LoVo (cell line): ENCODE measurements at places on chromosomes 7 and 10.

- no peak for DNase-seq
Measured at GRCh38 chr7:158479664-158480025, 108.0 kb downstream of the PTPRN2 start.

- DNase-seq = no peak
Measured at GRCh38 chr7:92655346-92655884, 65.2 kb upstream of the FAM133B start.

GRCh38 chr7:131255242-131255641 lies 72.4 kb upstream of the MKLN1 start:
- no peak for DNase-seq

DNA sequence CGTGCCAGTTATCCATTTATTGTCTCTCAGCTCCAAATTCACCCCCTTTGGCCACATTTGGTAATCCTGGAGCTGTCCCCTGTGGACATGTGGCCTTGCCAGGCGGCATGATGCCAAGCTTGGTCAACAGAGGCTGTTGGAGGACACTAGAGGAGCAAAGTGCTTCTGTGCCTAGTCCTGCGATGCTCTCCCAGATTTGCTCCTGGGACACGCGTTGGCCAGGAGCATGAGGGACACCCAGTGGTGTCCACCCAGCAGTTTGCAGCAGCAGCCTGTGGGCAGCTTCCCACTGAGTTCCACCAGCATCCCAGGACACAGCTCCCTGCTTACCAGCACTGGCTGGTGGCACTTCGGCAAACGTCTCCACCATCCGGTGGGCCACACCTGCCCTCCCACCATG lies 55.5 kb upstream of the STEAP1B start:
- no peak for DNase-seq

- no peak for DNase-seq
Measured at GRCh38 chr7:130207033-130207432, 627 bp upstream of the SSMEM1 start.

DNA sequence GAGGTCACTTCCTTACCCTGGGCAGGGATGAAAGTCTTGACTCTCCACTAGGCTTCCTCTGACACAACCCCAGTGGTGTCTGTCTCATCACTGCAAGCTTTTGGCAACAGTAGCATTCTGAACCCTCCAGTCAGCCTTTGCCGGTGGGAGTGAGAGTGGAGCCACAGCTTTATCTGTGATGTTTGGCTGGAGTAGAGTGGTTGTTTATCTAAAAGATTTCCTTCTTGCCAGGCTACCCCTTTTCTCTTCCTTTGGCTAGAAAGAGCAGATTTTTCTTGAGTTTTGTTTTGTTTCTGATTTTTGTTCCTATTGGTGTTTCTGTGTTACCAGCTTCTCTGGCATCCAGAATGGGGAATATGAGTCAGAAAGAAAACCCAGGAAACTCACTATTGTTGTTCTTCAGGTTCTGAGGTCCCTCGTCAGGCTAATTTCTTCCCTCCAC lies 98.9 kb upstream of the KIF5B start:
- no peak for DNase-seq

- no peak for DNase-seq
Measured at GRCh38 chr10:11856678-11857077, 33.5 kb downstream of the PROSER2 start.

DNA sequence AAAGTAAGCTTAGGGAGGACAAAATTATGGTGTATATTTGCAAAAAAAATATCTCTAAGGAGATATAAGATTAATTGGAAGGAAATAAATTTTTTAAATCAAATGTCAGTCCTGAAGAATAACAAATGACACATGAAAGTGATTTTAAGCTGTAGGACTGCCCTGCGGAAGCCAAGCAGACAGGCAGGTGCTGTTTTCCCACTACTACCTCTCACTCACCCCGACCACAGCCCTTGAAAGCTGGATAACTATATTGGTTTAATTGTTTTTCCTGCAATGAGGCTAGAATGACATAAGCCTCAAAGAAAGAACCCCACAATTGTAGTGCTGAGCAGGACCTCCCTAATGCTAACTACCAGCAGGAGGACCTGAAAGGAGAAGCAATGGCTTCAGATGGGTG lies 68.6 kb upstream of the VIPR2 start:
- DNase-seq = no peak

- DNase-seq = no peak
Measured at GRCh38 chr7:25694699-25695098, 457.3 kb upstream of the NFE2L3 start.

DNA sequence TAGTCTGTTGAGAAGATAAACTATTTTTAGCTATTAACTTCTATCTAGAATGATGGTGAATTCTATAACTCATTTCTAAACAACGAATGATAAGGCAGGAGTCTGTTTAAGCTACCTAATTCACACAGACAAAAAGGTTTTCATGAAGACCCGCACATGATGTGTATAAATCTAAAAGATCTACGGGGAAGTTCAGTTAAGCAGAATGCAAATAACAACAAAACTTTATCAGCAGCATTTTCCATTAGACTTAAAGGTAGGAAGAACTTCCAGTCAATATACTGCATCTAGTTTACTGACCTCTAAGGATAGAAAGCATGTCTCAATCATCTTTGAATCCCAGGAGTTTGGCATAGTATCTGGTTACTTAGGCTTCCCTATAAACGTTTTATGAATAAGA lies 62.6 kb downstream of the CDK6 start:
- no peak for DNase-seq

DNA sequence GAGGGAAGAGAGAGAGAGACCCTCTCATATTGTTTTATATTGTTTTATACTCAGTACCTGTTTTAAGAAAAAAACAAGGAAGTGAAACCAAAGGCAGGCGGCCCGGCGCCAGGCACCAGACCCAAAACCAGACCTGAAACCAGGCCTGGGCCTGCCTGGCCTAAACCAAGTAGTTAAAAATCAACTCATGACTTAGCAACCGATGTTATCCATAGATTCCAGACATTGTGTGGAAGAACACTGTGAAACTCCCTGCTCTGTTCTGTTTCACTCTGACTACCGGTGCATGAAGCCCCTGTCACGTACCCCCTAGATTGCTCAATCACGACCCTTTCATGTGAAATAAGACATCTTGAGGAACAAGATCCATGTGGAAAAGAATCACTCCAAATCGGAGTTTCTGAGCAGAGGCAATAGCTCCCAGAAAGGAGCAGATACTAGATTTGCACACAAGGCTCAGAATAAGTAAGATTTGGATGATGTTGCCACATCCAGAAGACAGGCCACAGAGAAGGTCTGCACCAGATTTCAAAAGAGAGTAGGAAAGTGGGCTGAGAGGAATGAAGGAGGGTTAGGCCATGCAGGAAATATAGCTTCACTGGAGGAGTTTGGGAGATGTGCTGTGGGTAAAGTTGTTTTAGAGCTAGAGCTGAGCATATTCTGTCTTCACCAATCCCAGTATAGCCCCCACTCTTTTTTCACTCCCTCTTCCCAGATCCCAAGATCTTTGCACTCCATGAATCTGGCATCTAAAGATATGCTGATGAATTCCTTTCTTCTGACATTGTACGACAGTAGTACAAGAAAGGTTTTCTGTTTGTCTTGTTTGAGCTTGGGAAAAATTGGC lies 8.8 kb upstream of the ZNF248 start:
- DNase-seq = no peak

- peak; percentile 32 for DNase-seq
Measured at GRCh38 chr10:59362959-59363381, 621 bp upstream of the FAM13C start.

- no peak for DNase-seq
Measured at GRCh38 chr7:9958486-9958885, 1015.2 kb upstream of the PHF14 start.

- DNase-seq = no peak
Measured at GRCh38 chr7:1695800-1696454, 25.9 kb downstream of the ELFN1 start.

- DNase-seq = no peak
Measured at GRCh38 chr10:90741926-90742565, 115.8 kb downstream of the HTR7 start.

DNA sequence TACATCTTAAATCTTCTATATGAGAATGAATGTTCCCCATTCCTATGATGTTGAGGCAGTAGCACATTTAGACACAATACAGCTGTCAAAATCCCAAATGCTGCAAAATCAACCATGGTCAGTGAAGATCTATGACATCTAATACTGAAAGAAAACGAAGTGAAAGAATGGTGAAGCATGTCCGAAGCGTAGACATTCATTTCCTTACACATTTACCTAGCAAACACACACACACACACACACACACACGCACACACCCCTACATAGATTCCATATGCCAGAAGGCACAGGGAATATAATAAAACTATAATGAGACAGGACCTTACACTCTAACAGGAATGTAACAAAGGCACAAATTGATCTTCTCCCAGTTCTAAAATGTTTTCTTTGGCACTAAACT lies 32.5 kb downstream of the CCDC6 start:
- no peak for DNase-seq

GRCh38 chr10:86087716-86088115 lies 278.9 kb downstream of the GRID1 start:
- DNase-seq = no peak

DNA sequence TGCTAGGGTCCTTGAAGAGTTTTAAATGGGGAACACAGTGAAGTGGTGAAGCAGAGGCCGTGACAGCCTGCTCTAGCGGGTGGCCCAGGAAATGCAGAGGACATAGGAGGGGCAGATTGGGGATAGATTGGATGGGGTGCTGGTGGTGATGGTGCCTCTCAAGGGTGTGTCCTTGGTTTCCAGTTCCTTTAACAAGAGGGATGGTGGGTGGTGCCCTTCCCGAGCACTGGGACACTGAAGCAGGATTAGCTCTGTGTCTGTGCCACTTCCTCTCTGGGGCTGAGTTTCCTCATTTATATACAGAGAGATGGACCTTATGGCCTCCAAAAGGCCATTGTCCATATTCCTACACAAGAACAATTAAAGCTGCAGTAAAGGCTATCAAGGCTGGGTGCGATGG lies 285.5 kb downstream of the TCF7L2 start:
- no peak for DNase-seq

DNA sequence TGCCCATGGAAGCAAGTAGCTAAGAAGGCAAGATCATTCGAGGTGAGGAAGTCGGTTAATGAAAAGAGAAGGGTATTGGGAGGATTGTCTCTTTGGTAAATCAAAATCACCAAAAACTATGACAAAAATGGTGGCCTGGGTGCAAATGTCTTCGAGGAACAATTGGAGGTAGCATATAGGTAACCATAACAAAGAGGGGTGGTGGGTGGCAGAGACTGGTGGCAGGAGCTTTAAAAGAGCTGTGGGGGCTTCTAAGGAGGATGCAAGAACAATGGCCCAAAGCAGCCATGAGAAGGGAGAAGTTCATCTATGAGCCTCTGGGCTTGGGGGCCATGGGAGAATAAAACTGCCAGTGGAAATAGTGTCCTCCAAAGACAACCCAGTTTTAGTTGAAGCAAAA lies 172.2 kb upstream of the PDE1C start:
- no peak for DNase-seq

GRCh38 chr7:15669443-15670090 lies 16.9 kb downstream of the MEOX2 start:
- DNase-seq = no peak

GRCh38 chr10:62437696-62438095 lies 63.5 kb downstream of the ZNF365 start:
- DNase-seq = peak; percentile 60

GRCh38 chr10:69994262-69994661 lies 58.4 kb upstream of the MACROH2A2 start:
- DNase-seq = peak; percentile 23

- peak; percentile 41 for DNase-seq
Measured at GRCh38 chr10:70722820-70723424, 50.6 kb downstream of the ADAMTS14 start.

- DNase-seq = no peak
Measured at GRCh38 chr10:88027570-88027969, 164.1 kb downstream of the PTEN start.

DNA sequence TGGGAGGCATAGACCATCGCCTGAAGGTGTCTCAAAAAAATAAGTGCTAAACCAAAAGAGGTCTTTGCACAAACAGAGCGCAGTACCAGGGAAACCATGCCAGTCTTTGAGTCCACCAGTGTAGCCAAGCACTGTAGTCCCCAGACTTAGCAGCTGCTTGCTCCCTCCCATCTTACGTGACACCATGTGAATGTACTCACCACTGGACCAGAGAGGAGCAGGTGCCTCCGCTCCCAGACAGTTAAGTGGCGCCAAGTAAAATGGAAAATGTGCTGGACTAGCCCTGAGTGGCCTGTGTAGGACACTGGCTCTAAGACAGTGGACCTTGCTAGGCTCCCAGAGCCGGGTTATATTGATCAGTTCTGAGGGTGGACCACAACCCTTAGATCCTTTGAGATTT lies 47.7 kb upstream of the PLEKHA1 start:
- DNase-seq = no peak

GRCh38 chr7:13032084-13032483 lies 344.7 kb downstream of the ARL4A start:
- DNase-seq = no peak

DNA sequence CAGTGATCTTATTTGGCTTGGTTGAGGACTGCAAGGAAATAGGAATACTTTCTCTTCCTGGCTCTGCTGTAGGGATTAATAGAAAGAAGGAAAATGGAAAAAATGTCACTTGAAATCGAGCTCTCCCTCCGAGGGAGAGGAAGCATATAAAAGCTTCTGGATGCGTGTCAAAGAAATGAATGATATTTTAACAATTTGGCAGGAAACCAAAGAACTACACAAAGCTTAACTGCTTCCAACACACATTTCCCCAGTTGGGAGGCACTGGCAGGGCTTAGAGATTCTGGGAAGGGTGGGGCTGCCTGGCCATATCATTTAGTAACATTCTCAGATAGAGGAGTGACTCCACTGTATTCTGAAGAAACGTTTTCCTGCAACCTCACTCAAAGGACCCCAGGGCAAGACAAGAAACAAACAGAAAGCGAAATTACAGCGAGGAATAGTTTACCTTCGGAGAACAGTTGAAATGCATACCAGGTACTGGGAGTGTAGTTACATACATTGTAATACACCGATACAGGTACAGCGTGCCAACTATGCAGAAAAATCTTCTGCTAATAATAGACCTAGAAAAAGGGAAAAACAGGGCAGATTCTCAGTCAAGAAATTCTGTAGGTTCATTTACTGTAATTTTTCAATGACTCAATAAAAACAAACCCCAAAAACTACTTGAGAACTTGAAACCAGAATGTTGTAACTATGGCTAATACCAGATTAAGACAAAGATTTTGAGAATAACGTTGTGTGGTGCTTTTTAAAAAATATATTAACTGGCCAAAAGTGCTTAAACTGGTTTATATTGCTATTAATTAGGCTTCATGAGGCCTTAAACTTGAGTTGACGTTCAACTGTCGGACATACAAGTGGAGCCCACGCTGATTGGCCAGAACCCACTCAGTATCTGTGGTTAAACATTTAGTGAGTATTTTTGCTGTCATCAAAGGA lies 75.7 kb upstream of the ASAH2 start:
- DNase-seq = peak; percentile 28

- DNase-seq = no peak
Measured at GRCh38 chr7:151091431-151091830, 5.2 kb downstream of the AGAP3 start.

- DNase-seq = no peak
Measured at GRCh38 chr10:79072041-79072441, 3.3 kb downstream of the ZMIZ1 start.

DNA sequence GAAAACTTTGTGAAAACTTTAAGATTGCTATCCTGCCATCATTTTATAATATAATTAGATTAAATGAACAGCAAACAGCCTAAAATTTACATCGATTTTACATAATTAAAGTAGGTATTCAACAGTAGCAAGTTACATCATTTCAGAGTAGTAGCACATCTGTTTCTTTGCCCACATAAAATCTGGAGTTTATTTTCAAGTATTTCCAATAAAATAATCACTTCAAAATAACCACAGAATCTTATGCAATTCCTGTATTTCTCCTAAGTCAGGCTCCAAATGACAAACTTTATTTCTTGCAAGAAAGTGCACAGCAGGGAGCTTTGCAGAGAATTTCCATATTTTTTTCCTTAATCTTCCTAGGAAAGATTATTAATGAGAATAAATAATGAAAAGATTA lies 82.6 kb downstream of the CUBN start:
- no peak for DNase-seq
